ENCODE measurements at places on chromosomes 2 and 18.

DNA sequence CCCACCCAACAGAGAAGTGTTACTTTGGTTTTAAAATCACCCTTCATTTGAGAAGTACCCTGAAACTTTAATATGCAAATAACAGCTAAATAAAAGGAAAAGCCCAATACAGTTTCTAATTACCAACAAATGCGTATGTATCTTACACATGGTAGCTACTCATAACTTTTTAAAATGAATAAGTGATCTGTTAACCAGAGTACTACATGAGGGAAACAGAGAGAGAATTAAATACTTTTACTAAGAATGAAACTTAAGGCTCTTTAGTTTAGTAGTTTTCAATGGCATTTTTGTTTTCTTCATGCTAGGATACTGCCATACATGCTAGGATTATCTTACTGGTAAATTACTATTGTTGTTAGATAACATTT is 39.1 kb upstream of the NABP1 start:
- DNase-seq, result no peak

- DNase-seq, result no peak
Measured at GRCh38 chr2:180523621-180524340, 456.6 kb upstream of the UBE2E3 start.

DNA sequence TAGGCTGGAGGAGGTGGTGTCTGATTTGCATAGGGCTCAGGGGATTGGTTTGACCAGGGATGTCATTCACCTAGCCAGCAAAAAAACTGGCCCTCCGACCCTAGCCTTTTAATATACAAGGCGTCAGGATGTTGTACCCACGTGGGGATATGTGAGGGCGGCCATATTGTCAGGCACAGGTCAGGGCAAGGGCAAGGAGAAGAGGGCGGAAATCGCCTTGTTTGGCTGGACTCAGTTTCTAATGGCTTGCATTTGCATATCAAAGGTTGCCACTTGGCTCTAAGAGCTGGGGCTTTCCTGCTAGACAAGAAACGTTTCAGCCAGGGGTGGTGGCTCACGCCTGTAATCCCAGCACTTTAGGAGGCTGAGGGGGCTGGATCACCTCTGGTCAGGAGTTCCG is 24.9 kb upstream of the PDCL3 start:
- DNase-seq, result no peak

DNA sequence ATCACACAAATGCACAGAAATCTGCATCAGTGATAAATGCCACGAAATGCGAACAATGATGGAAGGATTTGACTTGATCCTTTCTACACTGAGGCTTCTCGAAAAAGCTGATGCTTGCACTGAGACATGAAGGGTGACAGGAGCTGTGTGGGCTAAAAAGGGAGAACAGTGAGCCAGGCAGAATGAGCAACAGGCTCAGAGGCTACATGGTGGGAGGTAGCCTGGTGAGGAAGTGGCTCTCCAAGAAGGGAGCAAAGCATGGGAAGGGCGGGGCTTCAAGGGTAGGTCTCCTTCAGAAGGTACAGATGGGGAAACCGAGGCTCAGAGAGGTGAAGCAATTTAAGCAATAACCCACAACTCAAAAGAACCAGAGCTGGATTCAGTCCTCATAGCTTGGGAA is 82.4 kb downstream of the TRIM43 start:
- DNase-seq, result no peak

DNA sequence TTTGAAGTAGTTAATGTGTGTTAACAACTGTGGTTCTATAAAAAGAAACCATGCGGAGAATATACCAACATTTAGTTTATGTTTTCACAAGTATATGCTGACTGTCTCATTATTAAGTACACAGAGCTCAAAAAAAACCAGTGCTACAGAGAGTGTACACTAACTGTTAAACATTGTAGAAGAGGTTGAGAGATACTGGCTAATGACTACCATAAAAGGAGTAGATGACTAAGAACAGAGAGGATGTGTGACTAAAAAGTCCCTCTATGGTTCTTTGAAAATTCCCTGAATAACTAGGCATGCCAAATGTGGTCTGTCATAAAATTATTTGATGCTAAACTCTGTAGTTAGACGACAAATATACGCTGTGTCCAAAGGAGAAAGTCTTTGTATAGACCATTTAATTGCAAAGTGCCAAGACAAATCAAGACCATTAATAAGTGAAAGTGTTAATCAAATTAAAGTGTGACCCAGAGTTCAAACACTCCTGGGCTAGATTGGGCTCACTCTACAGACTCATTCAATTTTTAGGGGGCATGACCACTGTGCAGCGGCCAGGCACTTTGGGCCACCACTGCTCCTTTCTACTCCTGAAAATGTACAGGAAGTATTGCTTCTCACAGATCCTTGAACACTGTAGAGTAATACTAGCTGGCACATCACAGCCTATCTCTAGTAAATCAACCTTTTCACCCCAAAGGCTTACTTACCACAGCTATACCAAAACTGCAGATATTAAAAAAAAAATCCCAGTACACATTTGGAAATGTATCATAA is 45.1 kb upstream of the SERTAD2 start:
- DNase-seq, result no peak

Data from adrenal gland (tissue), 19 donors.